Substantia nigra (tissue), 51 donors: ENCODE measurements at places on chromosomes 13 and 19.

GRCh38 chr19:49374665-49375434 is 11.2 kb downstream of the DKKL1 start:
- DNase-seq, result no peak

GRCh38 chr13:31276421-31276820 is 76.6 kb downstream of the B3GLCT start:
- DNase-seq, result no peak

DNA sequence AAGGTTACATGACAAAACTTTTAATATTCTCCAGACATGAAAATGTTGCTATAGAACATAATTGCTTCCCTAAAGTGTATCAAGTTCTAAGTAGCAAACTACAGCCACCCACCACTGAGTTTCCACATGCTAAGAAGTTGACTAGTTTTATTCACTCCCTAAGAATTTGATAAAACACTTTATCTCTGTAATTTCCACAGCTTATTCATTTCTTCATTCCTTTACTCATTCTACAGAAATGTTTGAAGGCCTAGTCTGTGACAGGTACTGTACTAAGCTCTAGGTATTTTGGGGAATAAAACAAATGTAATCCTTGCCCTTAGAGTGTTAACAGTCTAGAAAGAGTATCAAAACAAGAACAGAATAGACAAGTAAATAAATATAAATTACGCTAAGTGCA is 101.8 kb upstream of the DIAPH3 start:
- no peak for DNase-seq

DNA sequence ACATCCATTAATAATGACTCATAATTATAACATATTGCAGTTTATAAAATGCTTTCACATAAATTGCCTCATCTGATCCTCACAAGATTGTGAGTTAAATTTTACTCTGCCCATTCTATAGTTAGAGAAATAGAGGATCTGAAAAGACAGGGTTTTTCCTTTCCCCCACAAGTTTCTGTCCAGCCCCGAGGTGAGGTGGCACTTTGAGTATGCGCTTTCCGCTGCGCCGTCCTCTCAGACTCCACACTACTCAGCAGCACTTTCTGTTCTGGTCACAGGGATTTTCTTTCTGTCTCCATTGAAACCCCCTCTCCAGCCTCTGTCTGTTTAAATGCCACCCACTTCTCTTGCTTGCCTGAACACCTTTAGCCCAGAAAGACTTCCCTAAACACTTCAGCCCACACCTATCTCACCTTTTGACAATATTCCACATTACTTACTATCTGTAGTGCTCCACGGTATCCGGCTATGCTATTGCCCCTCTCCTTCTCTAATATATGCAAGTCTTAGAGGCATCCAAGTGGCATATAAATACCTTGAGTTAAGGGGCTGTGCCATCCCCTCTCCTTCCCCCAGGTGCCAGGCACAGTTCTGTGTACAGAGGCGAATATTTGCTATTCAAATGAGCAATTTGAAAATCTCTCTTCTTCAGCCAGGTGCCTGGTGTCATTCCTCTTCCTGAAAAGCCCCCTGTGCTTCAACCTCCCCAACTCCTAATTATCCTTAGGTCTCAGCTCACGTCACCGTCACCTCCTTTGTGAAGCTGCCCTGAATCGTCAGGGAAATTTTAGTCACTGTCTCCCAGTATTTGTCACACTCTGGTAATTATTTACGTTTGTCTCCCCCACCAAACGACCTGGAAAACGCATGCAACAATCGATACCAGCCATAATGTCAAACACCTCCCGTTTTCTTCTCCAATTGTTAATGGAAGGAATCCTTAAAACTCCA is 268.7 kb downstream of the NHLRC3 start:
- no peak for DNase-seq

DNA sequence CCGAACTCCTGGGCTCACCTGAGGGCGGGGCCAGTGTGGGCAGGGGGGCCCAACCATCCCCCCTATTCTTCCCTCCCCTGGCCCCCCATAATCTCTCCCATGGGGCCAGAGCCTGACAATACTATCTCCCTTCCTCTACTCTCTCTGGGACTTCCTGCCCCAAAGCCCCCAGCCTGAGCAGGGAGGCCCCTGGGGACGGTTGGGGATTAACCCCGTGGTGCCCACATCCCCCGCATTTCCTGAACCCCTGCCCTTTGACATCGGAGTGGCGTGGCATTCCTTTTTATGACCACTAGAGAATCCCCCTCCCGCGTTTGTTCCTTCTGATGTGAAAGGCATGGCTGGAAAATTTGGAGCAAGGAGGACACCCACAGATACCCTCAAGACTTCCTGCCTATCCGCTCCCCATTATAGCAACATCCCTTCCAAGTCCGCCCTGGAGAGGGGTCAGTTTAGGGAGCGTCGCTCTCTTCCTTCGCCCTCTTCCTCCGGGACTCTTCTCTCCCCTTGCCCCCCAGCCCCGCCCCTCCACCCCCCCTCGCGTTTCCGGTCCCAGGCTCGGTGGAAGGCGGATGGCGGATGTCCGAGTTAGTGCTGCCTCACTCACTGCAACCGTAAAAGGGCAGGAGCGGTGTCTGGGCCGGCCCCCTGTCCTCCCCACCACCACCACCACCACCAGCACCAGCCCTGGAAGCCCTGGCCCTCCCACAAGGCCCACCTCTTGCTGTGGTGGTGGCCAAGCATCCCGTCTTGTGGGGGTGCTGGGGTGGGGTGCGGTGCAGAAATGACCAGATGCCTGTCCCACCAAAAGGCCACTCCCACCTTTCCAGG is 1.8 kb downstream of the VASP start:
- peak; percentile 42 for DNase-seq

DNA sequence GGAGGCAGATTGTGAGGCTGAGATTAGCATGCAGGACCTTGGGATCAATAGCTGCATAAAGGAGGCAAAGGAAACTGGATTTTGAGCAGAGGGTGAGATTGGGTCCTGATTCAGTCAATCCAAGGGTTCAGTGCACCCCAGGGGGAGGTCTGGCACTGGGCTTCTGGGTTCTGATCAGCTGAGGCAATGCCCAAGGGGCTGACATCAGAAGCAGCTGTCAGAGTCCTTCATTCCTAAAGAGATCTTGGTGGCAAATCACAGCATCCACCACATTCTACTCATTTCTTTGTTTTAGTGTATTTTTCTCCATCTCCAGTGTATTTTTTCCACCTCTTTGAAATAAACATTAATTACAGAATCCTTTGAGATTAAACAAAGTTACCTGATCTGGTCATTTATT is 5.4 kb upstream of the LYPD5 start:
- DNase-seq, result no peak

GRCh38 chr19:1265615-1266128 is 3.5 kb upstream of the CIRBP start:
- DNase-seq, result no peak

DNA sequence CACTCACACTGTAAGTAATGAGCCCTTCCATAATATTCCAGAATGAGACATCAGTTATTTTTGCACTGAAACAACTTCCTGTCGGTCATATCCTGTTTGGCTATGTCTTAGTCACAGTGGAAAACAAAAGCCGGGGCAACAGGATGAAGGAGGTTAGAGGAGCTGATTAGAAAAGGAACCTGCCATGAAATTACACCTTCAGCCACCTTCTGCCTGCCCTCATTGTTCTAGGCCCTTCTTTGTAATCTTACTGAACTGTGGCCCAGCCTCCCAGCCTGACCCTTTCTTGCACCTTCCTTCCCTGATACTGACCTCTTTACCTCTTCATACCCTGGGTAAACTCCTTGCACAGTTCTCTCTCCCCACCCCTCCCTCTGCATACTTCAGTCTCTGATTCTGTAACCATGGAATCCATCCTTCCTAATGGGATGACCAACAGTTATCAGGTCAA is 67.3 kb downstream of the DOCK9 start:
- DNase-seq, result no peak

DNA sequence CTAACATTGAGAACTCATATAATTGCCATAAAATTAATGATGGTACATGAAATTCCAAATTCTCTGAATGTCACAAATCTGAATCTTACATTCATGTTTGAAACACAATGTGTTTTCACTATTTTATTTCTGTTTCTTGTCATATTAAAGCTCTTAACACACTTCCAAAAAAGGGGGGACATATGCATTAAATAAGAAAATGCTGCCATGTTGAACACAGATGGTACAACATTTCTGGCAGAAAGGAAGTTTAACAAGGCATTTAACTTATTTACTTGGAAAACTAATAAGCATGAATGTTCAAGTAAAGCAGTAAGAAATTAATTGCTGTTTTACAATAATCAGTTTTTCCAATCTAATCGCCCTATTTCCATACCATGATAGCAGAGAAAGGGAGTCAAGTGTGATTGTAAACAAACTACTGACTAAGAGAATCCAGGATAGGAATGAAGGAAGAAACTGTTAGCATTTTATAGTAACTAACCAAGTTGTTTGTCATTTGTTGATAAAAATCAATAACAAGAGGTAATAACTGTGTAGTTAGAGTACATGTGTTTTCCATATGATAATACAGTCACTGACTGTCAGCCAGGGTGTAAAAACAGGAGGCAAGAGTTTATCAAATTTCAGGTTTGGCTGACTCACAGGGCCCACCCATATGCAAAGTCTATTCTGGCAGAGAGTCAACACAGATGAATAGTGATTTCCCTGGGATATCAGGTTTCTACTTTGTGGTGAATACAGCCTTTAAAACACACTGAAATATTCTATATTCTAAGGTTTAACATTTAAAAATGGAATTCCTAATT is 5.7 kb upstream of the FOXO1 start:
- DNase-seq, result no peak

GRCh38 chr13:37884674-37885073 is 15.1 kb upstream of the TRPC4 start:
- DNase-seq, result no peak

- DNase-seq, result no peak
Measured at GRCh38 chr13:103908911-103909310, 842.7 kb upstream of the SLC10A2 start.

GRCh38 chr13:29815336-29815735 is 35.1 kb downstream of the UBL3 start:
- no peak for DNase-seq

DNA sequence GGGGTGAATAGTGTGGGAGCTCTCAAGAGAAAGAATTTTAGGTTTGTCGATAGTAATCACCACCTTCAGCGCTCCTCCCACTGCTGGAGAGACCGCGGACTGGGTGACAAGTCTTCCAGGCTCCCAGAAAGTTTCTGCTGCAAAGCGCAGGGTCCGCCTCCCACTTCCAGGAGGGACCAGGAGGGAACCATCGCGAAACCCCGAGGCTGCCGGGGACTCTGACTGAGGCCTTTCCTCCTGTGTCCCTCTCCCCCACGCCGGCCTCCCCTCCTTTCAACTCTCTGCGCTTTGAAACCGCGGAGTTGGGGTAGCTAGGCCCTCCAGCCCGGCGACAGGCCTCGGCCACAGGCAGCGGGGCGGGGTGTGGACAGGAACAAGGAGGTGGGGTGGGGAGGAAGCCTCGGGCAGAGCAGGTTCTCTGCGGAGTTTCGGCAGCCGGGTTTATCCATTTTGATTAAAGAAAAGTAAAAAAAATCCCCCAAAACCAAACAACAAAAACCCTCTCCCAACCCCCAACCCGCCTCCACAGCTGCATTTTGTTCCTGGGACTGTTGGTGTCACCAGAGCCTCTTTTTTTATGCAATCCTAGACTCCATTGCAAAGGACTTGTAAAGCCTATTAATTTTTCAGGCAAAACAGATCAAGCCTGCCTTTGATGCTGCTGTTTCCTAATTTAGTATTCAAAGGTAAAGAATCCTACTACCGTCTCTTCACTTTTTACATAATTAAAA is 157.2 kb downstream of the TM9SF2 start:
- peak; percentile 11 for DNase-seq

- peak; percentile 98 for DNase-seq
Measured at GRCh38 chr19:43754503-43755255, at the start of gene SMG9. TSS of gene SMG9 (minus strand) at chr19:43754962. CDS start at chr19:43750741, 4,221 bp downstream.

GRCh38 chr13:66430269-66430668 is 799.9 kb downstream of the PCDH9 start:
- DNase-seq, result no peak

DNA sequence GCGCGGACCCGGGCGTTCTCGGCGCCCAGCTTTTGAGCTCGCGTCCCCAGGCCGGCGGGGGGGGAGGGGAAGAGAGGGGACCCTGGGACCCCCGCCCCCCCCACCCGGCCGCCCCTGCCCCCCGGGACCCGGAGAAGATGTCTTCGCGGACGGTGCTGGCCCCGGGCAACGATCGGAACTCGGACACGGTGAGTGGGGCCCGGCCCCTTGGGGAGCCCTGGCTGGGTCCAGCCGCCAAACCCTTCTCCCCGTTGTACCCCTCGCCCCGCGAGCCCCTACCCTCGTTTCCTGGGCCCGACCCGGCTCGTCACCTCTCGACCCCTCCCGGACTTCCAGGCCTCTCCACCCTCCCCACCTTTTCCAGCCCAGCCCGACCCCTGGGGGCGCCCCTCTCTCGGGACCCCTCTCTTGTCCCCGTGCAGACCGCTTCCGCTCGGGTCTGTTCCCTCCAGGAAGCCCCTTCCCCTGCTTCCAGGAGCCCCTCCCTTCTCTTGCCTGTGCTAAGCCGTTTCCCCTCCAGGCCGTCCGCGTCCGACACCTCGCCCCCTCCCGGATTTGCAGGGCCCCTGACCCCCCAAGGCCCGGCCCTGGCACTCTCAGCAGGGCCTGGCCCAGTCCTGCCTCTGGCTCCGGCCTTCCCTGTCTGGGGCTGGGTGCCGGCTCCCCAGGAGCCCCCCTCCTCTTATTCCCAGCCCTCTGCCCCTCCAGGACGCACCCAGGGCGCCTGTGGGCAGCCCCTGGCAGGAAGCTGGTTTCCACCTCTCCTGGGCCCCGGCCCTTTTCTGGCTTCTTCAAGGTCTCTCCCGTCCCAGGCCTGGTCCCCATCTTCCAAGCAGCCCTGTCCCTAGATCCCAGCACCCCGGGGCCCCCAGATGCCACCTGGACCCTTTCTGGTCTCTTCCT is 632 bp downstream of the MARK4 start:
- DNase-seq, result peak; percentile 27

- no peak for DNase-seq
Measured at GRCh38 chr13:52009946-52010345, 1.3 kb downstream of the ATP7B start.

DNA sequence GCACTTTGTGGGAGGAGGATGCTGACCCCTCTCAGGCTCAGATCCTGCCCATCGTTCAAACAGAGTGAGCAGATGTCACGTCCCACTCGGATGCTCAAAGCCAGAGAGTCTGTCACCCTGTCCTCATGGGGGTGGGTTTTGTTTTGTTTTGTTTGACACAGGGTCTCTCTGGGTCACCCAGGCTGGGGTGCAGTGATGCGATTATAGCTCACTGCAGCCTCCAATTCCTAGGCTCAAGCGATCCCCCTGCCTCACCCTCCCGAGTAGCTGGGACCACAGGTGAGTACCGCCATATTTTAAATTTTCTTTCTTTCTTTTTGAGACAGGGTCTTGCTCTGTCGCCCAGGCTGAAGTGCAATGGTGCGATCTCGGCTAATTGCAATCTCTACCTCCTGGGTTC is 4.0 kb downstream of the ADGRE2 start:
- no peak for DNase-seq

- no peak for DNase-seq
Measured at GRCh38 chr19:57016076-57016475, 103.7 kb upstream of the USP29 start.

GRCh38 chr13:68850160-68850559 is 1257.5 kb upstream of the ATXN8OS start:
- no peak for DNase-seq
